T-helper 9 cell (primary cell): ENCODE measurements at places on chromosomes 4 and X.

DNA sequence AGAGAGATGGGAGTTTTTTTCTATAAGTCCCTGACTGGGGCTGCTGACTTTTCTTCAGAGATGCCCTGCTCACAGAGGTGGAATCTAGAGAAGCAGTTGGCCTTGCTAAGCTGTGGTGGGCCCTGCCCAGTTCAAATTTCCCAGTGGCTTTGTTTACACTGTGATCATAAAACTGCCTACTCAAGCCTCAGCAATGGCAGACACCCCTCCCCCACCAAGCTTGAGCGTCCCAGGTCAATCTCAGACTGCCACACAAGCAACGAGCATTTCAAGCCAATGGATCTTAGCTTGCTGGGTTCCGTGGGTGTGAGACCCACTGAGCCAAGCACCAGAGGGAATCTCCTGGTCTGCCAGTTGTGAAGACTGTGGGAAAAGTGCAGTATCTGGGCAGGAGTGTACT is 199.8 kb upstream of the WDFY3 start:
- no peak for DNase-seq

DNA sequence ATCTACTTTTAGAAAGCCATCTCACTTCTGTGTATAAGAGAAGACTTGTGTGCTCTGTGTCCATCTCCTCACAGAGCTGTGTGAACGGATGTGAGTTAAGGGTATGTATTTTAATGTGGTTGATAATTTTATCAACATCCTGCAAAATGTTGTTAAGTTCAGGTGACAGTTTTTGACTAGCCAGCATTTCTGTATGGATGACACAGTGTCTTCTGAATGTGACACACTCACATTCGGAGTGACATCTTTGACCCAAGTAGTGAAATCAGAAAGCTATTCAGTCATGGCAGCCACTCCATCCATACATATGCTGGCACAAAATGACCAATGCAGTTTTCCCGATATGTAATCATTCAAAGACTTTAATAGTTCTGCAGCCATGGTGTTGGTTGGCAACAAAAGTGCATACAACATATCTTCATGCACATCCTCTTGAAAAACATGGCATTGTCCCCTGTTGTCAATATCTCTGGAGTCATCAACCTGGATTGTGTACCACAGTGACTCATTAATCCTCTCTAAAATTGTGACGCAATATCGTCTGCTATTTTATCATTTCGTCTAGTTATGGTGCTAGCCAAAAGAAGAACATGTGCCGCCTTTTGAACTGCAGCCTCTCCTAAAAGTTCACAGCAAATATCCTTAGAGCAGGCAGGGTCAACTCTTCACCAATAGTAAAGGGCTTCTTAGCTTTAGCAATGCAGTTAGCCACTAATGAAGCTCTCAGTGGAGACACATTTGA is 6.8 kb upstream of the FGF2 start:
- DNase-seq, result no peak

- DNase-seq, result no peak
Measured at GRCh38 chr4:123327846-123328429, 68.7 kb upstream of the SPRY1 start.

DNA sequence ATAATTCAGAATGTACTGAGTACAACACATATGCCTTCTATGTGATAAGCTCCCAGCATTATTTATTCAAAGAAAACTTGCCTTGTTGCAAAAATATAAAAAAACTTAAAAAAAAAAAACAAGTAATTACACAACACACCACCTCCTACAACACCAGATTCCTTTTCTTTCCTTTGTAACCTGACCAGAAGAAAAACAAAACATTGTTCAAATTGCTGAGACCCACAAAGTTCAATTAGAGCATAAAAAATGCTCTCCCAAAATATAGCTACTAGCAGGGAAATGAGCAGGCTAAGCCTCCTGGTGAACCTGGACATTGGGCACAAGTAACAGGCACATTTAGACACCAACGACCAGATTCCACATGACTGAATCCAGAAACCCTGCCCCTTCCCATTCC is 38.3 kb downstream of the MECP2 start:
- no peak for DNase-seq

DNA sequence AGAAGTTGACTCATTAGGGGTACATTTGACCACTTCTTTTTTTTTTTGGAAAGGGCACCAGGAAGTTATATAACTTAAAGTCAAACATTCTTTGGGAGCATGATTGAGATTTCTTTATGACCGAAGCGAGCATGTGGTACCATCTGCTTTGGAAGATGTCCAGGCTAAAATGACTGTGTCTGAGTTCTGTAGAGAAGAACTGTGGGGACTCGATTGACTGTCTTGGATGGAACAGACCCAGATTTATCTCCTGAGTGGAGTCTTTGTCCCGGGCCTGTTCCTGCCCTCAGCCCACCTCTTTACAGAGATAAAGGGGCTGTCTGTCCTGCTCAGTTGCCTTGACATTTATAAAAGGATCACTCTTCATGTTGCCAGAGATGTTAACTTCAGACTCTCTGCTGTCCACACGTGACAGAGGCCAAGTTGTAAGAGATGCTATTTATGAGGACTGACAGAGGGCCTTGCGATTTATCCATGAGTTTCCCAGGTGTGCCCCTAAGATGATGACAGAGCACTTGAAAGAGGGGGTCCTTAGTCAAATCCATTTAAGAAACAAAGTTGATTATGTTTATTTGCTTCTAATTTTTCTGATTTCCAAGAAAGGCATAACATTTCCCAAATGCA is 16.8 kb downstream of the SMIM20 start:
- no peak for DNase-seq
